ENCODE measurements at places on chromosomes 4 and X.

DNA sequence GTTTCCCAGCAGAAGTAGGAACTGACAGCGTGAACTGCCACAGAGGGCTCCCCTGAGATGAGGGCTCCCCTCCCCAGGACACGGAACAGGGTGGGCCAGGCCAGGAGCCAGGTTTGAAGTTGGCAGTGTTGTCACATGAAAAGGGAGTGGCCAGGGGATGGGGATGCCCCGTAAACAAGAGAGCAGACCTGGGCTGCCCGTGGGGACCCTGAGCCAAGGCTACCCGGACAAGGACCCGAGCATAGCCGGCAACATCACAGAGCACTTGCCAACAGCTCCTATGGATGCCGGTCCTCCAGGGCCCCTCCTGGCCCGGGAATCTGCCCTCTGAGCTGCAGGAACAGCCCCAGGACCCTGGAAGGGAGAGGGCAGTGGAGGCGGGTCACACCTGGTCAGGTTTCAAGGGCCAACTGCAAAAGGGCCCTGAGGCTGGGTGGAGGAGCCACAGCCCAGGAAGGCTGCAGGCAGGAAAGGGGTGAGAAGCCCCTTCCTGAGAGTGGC, 102.1 kb downstream of the CPZ start:
- no peak for DNase-seq

DNA sequence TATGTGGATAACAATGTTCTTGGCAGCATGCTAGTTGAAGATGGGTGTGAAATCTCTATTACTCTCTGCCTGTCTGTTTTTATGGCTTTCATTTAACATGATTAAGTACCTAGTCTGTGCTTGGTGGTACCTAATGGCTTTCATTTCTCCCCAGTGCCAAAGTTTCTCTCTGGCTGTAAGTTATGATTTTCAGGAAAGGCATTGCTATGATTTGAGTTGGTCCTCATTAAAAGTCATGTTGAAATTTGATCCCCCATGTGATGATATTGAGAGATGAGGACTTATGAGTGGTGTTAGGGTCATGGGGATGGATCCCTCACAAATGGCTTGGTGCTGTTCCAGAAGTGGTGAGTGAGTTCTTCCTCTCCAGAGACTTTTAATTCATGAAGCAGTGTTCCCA, 162.4 kb upstream of the IL15 start:
- DNase-seq = no peak

- DNase-seq = no peak
Observed at GRCh38 chrX:150410513-150410912, 47.4 kb downstream of the MAMLD1 start.

DNA sequence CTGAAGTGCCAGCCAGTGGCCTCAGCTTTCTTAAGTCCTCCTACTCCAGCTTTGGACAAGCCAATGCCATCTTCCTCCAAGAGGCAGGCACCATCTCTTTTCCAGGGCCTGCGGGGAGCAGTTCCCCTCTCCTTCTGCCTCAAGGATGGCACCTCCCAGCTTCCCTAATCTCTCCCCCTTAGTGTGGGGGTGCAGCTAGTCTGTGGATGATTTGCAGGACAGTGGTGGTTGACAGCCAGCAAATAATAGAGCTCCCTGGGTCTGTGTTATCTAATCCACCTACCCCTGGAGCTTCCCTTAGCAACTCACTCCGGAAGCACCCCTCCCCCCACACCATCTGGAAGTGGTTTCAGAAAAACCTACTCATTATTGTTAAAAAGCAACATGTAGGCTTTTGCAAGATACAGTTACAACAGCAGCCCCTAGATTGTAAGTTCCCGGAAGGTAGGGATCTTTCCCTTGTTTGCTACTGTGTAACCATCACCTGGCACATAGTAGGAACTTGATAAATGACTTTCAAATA, 247.1 kb downstream of the BCOR start:
- DNase-seq = peak; percentile 10

- DNase-seq = no peak
Observed at GRCh38 chr4:74055096-74055495, 16.6 kb upstream of the CXCL3 start.
